ENCODE measurements at places on chromosomes 2 and 18.

DNA sequence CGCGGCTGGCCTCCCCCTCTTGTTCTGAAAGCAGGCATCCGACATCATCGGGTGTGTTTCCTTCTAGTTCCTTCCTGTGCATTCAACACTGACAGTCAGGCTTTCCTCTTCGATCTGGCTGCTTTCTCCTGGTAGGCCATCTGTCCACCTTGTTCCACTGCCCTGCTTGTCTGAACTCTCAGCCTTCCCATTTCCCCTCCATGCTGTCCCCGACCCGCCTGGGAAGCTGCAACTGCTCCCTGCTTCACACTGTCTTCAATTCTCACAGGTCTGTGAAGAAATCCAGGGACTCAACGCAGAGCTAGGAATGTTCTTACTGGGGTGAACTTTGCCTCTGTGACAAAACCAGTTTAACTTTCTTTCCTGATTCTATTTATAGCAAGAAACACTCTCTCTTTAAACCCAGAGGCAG, 43.0 kb downstream of the KIF3C start:
- DNase-seq: no peak

DNA sequence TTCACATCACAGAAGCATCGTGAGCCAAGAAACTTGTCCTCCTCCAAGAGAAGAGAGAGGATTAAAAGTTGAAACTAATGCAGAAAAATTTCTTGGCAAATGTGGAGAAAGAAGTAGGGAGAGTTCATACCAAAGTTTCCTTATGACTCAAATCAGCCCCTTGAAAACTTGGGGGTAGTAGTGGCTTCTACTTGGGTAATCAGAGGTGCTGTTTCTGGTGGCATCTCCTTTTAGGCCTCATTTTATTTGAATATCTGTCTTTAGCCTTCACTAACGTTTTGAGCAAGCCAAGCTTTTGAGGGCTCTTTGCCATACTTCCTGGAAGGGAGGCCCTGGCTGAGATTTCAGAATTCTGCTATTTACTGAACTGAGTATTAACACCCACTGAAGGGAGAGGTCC, 515.3 kb upstream of the MEX3C start:
- no peak for DNase-seq

- DNase-seq: no peak
Observed at GRCh38 chr2:32768387-32769174, 140.7 kb downstream of the TTC27 start.

GRCh38 chr2:8617048-8617447, 64.8 kb upstream of the ID2 start:
- no peak for DNase-seq

DNA sequence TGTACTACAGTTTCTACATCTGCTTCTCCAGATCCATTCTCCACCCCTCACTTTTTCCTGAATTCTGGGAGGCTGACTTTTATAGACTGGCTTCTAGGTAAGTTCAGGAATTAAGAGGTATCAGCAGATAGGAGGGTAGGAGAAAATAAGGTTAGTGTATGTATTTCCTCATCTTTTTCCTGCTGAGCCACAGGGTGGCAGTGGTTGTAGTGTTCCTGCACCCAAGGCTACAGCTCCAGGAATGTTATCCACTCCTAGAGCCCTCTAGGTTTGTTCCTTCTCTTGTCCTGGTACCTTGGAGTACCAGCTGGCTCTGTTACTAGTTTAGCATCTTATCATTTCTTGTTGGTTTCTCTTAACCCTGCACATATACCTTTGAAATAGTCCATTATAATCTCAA, 40.7 kb upstream of the C2orf66 start:
- peak; percentile 26 for DNase-seq

DNA sequence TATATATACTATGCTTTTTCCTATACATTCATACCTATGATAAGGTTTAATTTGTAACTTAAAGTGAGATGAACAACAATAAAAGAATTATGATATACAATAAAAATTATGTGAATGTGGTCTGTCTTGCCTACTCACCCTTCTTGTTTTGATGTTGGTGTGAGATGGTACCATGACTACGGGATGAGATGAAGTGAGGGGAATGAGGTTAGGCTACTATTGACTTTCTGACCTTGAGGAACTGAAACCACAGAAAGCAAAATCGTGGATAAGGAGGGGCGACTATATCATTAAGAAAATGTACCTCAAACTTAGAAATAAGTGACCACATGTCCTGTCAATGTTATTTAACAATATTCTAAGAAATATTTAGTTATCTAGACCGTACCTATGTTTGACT, 103.9 kb upstream of the PPP1CB start:
- no peak for DNase-seq

- peak; percentile 6 for DNase-seq
Observed at GRCh38 chr2:228987441-228988155, 283.5 kb downstream of the PID1 start.

GRCh38 chr2:149622343-149622742, 34.8 kb upstream of the MMADHC start:
- no peak for DNase-seq

DNA sequence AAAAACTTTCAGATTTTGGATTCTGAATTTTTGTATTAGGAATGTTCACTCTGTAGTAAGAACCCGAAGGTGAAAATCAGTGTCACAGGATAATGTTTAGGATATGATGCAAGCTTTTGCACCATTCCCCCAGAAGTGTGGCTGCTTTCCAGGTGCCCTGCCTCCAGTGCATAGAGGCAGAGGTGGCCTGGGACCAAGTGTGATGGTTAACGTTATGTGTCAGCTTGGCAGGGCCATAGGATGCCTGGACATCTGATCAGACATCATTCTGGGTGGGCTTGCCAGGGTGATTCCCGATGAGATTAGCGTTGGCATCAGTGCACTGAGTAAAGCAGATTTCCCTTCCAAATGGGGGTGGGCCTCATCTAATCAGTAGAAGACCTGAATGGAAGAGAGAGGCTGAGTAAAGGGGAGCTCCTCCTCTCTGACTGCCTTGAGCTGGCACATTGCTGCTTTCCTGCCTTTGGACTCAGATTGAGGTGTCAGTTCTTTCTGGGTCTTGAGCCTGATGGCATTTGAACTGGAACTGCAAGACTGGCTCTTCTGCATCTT, 177.4 kb upstream of the HS6ST1 start:
- DNase-seq: no peak

DNA sequence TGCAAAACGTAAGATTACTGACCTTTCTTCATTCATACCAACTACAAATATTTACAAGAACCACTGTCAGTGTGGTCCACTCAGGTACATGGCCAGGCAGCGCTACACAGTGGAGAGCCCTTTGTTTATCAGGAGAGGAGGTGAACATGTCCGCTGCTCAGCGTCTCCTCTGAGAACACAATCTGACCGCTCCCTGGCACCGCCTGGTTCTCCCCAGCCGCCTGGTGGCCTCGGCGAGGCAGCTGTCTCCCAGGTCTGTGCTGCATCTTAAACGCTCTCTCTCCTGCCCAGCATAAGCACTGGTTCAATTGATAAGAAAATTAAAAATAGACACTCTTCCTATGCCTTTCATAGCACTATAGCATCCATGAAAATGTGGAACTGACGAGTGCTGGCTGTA, 146.8 kb upstream of the PXDN start:
- DNase-seq: no peak

GRCh38 chr2:64260093-64260803, 116.0 kb upstream of the PELI1 start:
- DNase-seq: no peak

- peak; percentile 14 for DNase-seq
Observed at GRCh38 chr18:37222999-37223378, 342.6 kb downstream of the CELF4 start.

- no peak for DNase-seq
Observed at GRCh38 chr2:170509452-170510193, 205.5 kb upstream of the SP5 start.

- DNase-seq: peak; percentile 19
Observed at GRCh38 chr2:220556658-220557057, 929.2 kb downstream of the SLC4A3 start.

- DNase-seq: no peak
Observed at GRCh38 chr2:30987566-30987965, 150.7 kb downstream of the GALNT14 start.

- DNase-seq: no peak
Observed at GRCh38 chr18:32478317-32478716, 7.6 kb upstream of the GAREM1 start.

GRCh38 chr2:72915907-72916742, 1.2 kb upstream of the EMX1 start:
- peak; percentile 29 for DNase-seq

GRCh38 chr18:48828691-48829442, 121.9 kb downstream of the SMAD7 start:
- DNase-seq: no peak

- DNase-seq: peak; percentile 30
Observed at GRCh38 chr2:143705108-143705707, 576.0 kb downstream of the ARHGAP15 start.

DNA sequence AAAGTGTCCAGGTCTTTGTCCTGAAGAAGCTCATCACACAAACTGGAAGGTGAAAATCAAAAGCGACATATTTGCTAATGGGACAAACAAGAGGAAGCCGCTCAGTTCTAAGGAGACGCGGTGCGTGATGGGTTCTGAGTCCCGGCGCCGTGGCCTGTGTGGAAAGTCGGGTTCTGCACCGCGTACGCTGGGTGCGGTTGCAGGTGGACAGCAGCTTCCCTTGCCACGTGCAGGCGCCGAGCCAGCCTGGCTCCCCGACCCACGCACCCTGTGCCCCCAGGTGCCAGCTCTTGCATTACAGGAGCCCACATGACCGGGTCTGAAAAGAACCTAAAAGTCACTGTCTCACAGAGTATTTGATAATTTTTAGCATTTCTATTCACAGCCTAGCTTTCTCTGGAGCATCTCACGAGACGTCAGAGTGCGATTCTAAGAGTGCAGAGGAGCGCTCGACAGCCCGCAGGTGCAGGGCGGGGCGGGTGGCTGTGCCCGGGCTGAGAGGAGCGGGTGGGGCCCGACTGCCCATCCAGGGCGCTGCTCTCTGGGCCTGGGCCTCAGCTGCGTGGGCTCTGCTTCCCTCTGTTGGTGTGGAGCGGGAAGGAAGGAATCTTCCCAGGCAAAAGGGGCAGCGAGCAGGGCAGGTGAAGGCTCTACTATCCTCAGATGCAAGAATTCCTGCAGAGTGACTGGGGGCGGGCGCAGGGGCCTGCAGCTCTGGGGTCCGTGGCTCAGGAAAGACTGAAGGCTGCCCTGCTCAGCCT, 39.4 kb downstream of the MYT1L start:
- no peak for DNase-seq

- no peak for DNase-seq
Observed at GRCh38 chr2:218811382-218811781, 20.2 kb downstream of the PRKAG3 start.

- no peak for DNase-seq
Observed at GRCh38 chr18:78595453-78595852, 384.2 kb upstream of the SALL3 start.

DNA sequence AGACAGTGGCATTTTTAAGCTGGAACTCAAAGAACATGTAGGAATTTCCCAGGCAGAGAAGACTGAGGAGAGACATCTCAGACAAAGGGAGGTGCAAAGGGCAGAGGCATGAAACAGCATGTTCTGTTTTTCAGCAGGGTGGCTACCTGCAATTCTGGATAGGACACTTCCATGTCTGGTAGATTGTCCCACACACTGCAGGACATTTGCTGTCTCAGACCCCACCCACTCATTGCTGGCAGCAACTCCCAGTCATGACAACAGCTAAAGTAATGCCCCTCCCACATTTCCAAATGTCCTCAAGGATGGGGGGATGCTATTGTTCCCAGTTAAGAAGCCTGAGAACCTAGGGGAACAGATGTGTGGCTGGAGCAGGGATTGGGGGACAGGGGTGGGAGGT, 40.8 kb downstream of the ANKRD44 start:
- DNase-seq: no peak

DNA sequence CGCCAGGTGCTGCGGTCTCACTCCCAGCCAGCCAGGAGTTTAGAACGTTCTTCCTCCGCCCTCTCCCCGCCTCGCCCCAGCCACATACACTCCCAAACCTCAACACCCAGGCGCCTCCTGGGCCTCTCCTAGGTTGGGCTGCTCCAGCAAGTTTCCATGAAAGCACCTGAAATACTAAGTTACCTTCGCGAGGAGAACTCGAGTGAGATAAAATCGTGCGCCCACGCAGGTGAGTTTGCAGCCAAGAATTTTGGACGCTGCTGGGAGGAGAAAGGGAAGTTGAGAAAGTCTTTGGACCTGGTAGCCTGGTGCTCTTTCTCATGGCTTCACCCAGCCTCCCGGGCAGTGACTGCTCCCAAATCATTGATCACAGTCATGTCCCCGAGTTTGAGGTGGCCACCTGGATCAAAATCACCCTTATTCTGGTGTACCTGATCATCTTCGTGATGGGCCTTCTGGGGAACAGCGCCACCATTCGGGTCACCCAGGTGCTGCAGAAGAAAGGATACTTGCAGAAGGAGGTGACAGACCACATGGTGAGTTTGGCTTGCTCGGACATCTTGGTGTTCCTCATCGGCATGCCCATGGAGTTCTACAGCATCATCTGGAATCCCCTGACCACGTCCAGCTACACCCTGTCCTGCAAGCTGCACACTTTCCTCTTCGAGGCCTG, at the start of gene GPR39:
Gene GPR39, plus strand, starts transcription at position 83 of the 673 bp plus-strand sequence.
- no peak for DNase-seq

DNA sequence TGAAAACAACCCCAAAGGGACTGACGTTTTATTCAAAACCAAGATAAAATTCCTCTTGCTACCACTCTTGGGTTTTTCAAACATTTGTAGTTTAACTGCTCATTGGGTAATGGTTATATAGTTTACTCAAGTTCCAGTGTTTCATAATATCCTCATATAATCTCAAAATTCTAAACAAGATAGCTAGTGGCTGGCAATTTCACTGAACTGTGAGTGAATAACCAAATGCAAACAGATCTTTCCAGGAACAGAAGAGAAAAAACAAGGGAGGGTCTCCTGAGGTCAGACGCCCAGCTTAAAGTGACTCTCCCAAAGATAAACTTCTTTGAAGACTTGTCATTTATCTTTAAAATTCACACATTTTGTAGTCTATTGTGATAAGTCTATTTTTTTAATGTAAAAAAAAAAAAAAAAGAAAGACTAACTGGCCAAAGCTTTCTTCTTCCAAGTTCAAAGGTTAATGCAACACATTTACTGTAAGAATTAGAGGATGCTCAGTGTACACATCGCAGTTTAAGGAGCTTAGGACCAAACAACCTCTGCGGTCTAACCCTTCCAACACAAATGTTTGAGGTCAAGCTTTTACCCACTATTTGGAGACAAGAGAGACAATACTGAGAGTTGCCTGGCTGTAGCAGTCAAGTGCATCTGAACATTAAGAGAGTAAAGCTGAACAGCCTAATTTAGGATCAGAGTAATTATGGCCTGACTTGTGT, 26.6 kb downstream of the LPIN2 start:
- peak; percentile 71 for DNase-seq

DNA sequence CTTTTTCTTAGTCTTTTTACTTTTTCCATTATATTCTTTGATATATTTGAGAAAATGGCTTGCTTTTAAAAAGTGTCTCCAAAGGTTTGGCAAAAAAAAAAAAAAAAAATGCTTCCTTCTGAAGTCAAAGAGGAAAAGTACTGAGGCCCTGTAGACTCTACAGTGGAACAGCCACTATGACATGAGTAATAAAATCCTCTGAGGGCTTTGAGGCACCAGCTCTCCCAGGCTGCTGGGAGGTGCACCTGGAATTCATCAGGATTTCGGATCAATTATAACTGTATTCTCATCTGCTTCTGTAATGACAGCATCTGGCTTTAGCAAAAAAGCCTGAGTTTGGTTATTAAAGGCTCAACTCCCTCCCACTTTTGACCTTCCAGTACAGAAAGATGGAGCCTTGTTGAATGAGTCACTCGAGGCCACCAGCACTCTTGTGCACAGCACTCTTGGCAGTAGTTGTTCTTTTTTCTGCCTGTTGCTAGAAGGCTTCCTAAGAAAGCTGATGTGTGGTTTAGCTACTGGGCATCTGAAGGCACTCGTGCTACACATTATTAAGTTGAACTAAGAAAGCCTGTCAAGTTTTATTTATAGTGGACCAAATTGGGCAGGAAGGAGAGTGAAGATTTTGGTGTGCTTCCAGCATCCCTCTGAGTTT, 131.3 kb downstream of the PRPF40A start:
- peak; percentile 89 for DNase-seq

Measured in adipocyte (in vitro differentiated cells).